Spinal cord (tissue), 10 donors: ENCODE measurements at places on chromosomes 6 and 20. TPM values are rescaled to one million over a fixed set of nuclear protein-coding genes. Genes with fewer than 3 reads are reported as not detected.

DNA sequence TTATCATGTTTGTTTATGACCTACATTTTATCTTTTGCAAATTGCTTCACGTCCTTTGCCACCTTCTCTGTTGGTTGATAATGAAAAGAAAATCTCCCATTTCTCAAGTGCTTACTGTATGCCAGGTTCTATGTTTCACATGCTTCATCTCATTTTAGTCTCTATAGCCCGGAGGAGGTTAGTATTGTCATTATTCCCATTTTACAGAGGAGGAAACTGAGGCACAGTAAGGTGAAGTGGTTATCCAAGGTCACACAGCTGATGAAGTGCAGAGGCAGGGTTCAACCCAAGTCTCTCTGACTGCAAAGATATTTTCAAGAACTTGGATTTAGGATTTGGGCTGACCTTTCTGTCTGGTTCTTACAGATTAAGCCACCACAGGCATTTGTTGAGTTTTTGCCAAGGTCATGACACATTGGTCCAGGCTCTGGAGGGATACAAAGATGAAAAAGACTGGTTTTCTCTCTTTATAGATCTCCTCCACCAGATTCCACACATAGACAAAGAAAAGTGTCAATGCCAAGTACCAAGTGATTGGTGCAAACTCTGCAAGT lies 20.6 kb downstream of the CNBD2 start:
- H3K27me3 ChIP-seq: no peaks in the 10 kb centered on the region
- no peak overlapping the region for H3K27ac ChIP-seq
- no peaks in the 10 kb centered on the region for H3K36me3 ChIP-seq
- no peak for DNase-seq
- H3K4me1 ChIP-seq: no peaks in the 10 kb centered on the region

DNA sequence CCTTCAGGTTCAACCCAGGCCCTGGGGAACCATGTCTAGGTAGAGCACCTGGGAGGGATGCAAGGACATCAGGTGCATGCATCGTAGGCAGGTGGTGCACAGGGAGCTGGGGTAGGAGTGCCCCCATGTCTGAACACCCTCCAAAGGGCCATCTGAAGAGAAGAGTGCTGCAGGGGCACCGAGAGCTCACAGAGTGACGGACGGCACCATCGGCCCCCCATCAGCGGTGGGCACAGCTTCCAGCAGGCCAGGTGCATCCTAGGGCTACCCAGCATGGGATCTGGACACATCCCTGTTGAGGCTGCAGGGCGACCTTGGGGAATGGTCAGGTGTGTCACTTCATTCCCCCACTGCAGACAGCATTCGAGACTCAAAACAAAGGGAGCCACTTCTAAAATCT lies 138.3 kb upstream of the CDH4 start:
- H3K4me3 ChIP-seq: no peak overlapping the region
- DNase-seq: no peak
- no peak overlapping the region for H3K27ac ChIP-seq
- H3K36me3 ChIP-seq: no peaks in the 10 kb centered on the region
- H3K4me1 ChIP-seq: peaks cover 23% of the 10 kb centered on the region

DNA sequence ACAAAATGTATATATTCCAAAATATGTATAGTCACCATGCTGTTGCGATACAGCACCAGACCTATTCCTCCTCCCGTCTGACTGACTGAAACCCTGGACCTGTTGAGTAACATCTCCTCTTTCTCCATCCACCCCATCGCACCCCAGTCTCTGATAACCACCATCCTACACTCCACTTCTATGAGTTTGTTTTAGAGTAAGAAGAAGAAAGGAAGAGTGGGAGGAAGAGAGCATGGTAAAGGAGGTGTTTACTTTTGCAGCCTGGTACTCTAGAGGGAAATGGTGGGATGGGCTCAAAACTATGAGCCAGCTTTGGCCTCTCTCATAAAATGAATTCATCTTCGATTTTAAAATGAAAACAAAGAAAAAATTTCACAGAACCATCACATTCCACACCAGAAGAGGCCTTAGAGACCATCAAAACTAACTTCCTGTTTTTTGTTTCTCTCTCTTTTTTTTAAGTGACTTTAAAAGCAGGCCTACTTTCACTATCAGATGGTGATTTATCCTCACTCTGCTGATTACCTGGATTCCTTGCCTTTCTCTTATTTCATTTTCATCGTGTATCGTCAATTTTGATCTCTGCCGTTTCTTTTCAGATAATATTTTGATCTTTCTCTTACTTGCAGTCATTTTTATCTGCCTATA lies 16.8 kb upstream of the FUCA2 start:
- H3K27me3 ChIP-seq: no peaks in the 10 kb centered on the region
- no peaks in the 10 kb centered on the region for H3K4me1 ChIP-seq
- no peak overlapping the region for H3K27ac ChIP-seq
- H3K4me3 ChIP-seq: no peak overlapping the region
- DNase-seq: no peak

- peak overlapping the region; percentile 83 for H3K27ac ChIP-seq
- H3K36me3 ChIP-seq: no peaks in the 10 kb centered on the region
- peak overlapping the region; percentile 96 for H3K4me3 ChIP-seq
Observed at GRCh38 chr6:47479140-47479508, 1.5 kb downstream of the CD2AP start.

DNA sequence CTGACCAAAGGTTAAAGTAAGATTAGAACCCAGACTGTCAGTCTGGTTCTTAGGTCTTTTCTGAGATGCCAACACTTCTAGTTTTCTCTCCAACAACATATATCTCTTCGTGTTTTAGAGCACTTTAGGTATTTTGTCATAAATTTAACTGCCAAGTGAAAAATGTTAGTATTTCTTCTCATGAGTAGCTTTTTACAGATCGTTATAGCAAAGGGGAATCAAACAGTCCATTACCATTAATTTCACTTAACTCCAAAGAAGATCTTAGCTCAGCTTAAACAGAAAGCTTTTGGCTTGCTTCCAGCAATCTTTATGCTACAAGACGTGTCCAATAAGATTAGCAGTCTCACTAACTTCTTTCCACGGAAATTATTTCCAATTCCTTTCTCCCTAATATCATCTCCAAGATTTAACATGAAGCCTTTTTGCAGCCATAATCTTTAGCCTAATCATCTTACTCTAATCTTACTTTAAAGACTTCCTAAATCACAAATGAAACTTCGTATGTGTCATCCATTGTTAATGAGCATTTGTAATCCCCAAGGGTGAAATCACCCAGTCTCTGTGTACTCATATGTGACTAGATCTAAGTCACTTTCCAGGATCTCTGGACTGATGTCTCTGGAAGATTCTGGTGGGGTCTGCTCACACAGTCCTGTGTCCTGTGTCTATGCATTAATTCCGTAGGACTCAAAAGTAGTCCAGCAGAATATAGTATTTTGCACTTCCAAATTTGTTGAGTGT lies 38.7 kb downstream of the MOXD1 start:
- no peaks in the 10 kb centered on the region for H3K36me3 ChIP-seq
- H3K4me3 ChIP-seq: no peak overlapping the region
- no peaks in the 10 kb centered on the region for H3K27me3 ChIP-seq
- DNase-seq: peak; percentile 18

DNA sequence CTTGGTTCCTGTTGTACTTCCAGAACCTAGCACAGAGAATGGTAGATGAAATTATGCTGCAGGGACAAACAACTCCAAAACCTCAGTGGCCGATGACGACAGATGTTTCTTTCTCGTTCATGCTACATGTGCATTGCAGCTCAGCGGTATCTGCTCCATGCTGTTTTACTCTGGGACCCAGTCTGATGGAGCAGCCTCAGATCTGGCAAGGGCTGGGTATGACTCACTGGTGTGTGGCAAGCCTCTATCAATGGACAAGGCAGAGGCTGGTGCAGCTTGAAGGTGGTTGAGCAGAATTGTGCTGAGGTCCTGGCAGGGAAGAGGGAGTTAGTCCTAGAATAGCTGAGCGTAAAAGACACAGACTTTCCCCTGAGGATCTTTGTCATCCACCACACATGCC lies 10.3 kb upstream of the BLCAP start:
- peaks cover 3% of the 10 kb centered on the region for H3K4me1 ChIP-seq
- DNase-seq: no peak

GRCh38 chr6:168597471-168597875 lies 156.5 kb downstream of the SMOC2 start:
- peaks cover 8% of the 10 kb centered on the region for H3K4me1 ChIP-seq
- no peak overlapping the region for H3K27ac ChIP-seq
- no peak for DNase-seq
- peaks cover 16% of the 10 kb centered on the region for H3K36me3 ChIP-seq

DNA sequence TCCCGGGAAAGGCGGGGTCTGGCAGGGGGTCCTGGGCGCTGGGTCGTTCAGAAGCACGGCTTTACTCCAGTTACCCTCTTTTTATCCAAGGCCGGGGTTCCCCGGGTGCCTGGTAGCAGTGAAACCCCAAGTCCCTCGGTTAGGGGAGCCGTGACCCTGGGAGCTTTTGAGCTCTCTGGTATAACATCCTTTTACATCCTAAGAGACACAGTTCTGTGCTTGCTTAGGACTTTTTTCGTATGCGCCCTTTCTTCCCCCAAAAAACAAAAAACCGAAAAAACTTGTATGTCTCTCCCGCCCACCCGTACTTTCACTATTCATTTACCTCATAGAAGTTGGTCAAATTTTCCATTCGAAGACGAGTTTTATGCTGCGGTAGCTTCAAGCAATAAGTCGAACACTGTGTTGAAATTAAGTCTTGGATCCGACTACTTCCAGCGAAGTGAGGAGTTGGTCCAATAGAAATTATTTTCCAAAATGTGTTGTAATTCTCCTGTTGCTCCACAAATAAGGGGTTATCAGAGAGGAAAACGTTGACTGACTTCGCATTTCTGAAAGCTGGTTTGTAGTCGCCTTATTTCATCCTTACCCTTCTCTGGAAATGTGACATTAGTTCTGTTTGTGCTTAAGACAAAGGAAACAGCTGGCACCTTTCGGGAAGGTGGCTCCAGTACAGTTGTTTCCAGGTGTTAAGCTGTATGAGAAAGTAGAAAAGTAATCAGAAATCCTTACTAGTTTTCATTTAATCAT lies 816 bp upstream of the MAN1A1 start:
- peaks cover 7% of the 10 kb centered on the region for H3K27me3 ChIP-seq
- peaks cover 7% of the 10 kb centered on the region for H3K4me1 ChIP-seq
- H3K27ac ChIP-seq: peak overlapping the region; percentile 79
- peak; percentile 63 for DNase-seq

- no peaks in the 10 kb centered on the region for H3K4me1 ChIP-seq
- no peak overlapping the region for H3K4me3 ChIP-seq
- H3K27ac ChIP-seq: no peak overlapping the region
- H3K27me3 ChIP-seq: no peaks in the 10 kb centered on the region
- DNase-seq: no peak
Observed at GRCh38 chr6:165049362-165049761, 260.0 kb downstream of the C6orf118 start.

GRCh38 chr6:2971420-2972218 lies at the start of gene SERPINB6:
Gene SERPINB6, minus strand, starts transcription at chr6:2971567. Its CDS starts 12,235 bp downstream, at chr6:2959332.
- DNase-seq: peak; percentile 54
- peak within 1 kb of the TSS; percentile 50 for H3K4me3 ChIP-seq
- no peaks in the 10 kb centered on the region for H3K27me3 ChIP-seq
- H3K27ac ChIP-seq: peak within 1 kb of the TSS; percentile 91
- no peaks in the 10 kb centered on the region for H3K36me3 ChIP-seq

The HLA-DQB1 gene
- total RNA-seq: 6.9 TPM

The CYB5R4 gene
- 11.2 TPM for total RNA-seq

The FNDC1 gene
- total RNA-seq: 29.2 TPM

The TPX2 gene
- total RNA-seq: 14.4 TPM

The MAS1L gene
- not detected for total RNA-seq

The OOEP gene
- total RNA-seq: 0.11 TPM

The XRN2 gene
- 58.0 TPM for total RNA-seq

The CHRNA4 gene
- total RNA-seq: 5.5 TPM

The OSTM1 gene
- 38.2 TPM for total RNA-seq
